NCI-H510A treated with DMSO at 0.1 percent for 48 hours (cell line): ENCODE measurements at places on chromosomes 1 and 21.

- no peak for DNase-seq
Observed at GRCh38 chr1:107228704-107229371, 88.0 kb downstream of the NTNG1 start.

DNA sequence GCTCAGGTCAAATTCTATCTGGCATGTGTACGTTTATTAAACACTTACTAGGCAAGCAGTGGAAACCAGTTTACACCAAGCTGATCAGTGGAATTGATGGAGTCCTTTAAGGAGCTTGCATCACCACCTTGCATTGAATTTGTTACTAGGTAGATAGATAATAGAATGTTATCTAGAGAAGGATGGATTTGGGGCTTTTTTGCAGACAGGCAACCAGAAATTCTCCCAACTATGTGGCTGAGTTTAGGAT, 44.9 kb downstream of the HHAT start:
- no peak for DNase-seq

GRCh38 chr1:219564109-219564508, 48.8 kb downstream of the ZC3H11B start:
- DNase-seq = peak; percentile 67

- DNase-seq = no peak
Observed at GRCh38 chr21:32413015-32413504, 554 bp downstream of the EVA1C start.

DNA sequence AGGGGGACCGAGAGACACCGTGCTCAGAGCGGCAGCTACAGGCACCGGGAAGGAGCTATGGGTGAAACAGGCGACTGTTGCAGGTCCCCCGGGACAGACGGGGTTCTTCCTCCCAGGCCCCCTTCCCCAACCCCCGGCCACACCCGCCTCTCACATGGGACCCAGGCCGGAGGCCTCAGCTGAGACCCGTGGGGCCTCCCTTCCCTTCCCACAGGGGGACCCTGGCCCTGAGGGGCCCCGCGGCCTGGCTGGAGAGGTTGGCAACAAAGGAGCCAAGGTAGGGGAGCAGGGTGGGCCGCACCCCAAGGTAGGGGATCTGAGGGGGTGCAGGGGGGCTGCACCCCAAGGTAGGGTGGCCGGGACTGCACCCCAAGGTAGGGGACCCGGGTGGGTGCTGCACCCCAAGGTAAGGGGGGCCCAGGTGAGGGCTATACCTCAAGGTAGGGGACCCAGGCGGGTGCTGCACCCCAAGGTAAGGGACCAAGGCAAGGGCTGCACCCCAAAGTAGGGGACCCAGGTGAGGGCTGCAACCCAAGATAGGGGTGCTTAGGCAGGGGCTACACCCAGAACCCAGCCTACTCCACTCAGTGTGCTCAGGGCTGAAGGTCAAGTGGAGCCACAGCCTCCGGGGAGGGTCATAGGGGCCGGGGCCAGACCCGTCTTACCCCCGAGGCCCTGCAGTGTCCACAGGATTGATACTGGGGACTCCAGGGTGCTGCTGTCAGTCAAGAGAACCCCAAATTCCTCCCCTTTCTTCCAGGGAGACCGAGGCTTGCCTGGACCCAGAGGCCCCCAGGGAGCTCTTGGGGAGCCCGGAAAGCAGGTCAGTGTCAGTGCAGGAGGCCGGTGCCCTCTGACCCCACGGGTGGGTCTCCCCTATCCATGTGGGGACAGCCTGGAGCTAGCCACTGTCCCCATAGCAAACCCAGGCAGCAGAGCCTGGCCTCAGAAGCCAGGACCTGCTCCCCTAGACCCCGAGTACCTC, 22.7 kb downstream of the COL6A2 start:
- no peak for DNase-seq

DNA sequence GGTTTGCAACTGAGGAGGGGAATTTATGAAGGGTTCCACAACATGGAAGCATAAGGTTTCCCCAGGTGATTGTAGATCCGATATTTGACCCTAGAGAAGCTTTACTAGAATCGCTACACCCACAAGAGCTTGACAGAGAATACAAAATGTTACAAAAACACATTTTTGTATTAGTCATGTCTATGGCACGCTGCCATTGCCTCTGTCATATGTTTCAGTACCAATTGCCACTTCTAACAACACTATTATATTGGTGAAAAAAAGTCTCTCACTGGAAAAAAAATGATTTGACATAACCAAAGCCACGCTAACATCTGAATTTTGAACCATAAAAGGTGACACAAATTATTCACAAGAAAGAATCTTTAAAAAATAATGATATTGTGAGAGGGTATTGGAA, 214.5 kb downstream of the KCNT2 start:
- DNase-seq = no peak

- DNase-seq = no peak
Observed at GRCh38 chr1:53561503-53562105, 102.4 kb downstream of the DMRTB1 start.

DNA sequence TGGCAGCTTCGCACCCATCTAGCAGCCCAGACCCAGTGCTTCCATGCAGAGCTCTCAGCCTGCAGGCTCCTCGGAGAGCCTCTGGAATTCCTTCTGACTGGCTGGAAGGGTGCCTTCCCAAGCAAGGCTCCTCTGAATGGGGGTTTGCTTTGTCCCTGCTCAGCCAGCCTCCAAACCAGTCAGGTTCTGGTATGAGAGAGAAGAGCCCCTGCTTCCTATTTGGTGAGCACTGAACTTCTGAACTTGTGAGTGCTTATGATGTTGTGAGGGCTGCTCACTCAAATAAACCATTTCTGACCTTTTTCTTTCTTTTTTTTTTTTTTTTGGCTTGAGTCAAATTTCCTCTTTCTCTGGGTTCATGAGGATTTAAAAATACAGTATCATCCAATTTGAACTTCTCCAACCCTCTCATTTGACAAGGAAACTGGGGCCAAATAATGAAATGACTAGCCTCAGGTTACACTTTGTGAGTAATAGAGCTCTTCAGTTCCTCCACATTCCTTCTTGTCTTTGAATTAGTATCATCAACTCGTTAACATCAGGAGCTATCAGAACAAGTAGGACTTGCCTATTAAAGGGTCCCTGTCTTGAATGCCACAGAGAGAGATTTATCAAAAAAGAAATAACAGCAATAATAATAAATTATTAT, 39.6 kb downstream of the GFI1 start:
- no peak for DNase-seq

DNA sequence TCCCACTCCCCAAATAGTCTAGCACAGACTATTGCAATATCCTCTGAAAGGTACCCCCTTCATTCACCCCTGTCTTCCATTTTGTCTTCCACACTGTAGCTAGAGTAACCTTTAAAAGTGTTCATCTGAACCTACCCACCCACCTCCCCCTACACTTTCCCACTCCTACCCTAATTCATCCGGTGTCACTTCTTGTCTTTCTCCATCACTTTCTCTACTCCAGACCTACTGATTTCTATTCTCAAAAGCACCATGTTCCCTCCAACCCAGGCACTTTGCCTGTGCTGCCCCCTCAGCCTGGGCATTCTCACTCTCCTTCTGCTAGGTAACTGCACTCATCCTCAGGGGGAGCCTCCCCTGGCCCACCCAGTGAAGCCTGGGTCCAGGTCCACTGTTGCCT, 4.7 kb upstream of the MAN1C1 start:
- no peak for DNase-seq

- no peak for DNase-seq
Observed at GRCh38 chr1:101409102-101409501, 172.3 kb downstream of the S1PR1 start.

DNA sequence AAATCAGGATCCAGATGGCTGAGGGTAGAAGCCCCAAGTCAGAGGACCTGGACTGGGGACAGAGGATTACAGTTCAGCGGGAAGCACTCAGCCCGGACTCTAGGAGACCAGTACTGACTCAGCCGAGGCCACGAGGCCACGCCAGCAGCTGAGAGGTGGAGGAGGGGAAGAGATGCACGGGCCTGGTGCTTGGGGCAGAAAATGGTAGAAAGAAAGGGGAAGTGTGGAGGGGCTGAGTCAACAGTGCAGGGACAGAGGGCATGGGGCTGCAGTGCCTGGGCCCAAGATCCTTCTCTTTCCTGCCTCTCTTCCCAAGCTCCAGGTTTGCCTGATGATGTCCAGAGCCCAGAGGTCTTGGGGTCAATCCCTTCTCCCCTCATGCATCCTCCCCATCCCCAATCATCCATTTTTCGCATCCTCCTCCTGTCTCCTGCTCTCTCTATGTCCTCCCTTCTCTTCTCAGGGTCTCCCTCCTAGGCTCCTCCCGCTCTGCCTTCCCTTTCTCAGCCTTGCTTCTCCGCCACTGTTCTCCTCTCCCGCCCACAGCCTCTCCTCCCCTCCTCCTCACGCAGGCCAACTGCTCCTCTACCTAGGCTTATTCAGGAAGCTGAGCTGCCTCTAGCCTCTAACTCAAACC, 7.7 kb downstream of the ARHGEF2 start:
- DNase-seq = no peak

DNA sequence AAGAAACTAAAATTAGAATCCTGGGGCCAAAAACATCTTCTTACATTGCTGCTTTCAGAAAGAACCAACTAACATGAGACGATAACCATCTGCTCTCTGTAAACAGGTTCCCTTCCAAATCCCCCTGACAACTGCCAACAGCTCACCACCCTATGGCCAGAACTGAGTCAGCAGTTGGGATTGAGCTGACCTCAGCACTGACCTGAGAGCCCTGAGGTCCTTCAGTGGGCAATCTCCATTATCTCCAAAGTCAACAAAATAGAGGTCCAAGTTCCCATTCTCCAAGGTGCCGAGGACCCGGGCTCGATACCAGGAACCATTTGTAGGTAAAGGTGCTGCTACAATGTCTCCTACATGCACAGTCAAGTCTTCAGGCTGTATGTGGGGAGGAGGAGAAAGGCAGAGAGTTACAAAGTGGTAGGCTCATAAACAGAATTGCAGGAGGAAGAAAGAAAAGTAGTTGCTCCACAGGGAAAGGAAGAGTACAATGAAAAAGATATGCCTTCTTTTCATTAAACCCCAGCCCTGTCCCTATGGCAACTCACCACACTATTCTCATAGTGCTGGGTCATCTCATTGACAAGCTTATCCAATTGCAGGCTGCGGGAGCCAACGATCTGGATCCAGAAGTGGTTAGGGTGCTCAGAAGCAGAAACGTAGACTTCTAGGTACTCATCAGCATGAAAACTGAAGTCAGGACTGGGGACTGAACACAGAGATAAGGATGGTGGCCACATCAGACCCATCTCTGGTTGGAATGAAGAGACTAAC, 12.8 kb upstream of the MRPL9 start:
- no peak for DNase-seq

DNA sequence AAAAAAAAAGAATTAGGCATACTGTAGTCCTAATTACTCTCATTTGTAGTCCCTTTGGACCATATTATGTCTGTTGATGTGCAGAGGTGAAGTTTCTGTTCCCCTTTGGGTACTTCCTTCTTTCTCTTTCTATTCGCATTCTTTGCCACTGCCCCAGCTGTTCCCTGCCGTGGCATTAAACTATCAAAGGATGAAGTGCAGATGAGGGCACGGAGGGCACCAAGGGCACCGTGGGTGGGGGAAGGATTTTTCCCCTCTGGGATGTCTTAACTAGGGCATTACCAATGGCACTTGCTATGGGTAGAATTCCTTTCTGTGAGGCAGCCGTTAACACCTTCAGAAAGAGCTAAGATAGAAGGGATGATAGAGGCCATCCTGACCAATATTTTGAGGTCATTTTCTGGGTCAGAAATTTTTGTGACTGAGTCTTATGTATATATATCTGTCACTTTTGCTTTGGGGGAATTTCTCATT, 4.9 kb upstream of the MAPKAPK2 start:
- DNase-seq = no peak

DNA sequence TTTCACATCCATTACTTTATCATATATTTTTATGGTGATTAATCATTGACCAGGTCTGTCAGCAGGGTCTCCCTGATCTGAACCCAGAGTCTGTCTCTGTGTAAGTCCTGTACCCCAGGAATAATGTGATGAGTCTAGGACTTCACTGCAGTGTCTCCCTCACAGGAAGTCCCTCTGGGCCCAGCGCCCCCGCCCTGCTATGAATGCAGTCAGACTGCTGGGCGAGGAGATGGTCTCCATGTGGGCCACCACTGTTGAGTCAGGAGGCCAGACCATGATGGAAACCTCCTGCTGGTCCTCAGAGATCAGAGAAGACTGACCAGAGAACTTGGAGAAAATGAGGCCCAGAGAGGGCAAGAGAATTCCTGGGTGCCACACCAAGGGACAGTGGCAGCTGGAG, 9.5 kb downstream of the TMEM222 start:
- DNase-seq = no peak

GRCh38 chr1:9048551-9048950, 20.9 kb downstream of the SLC2A5 start:
- DNase-seq = no peak

DNA sequence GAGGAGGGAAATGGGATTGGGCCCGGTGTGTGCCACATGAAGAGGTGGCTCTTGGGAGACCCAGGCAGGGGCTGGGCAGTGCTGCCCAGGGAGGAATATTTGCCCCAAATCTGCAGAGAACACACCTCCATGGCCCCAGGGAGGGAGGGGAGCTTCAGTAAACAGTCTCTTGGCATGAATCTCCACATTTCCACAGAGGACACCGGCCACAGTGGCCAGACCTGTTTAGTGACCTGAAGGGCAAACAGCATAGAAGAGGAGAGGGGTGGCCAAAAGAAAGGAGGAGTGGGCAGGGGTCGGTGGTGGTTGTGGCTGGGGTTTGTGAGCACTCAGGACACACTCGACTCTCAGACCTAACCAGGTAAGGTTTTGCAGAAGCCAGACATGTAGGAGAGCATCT, 54.0 kb upstream of the IFFO2 start:
- no peak for DNase-seq

GRCh38 chr1:163068716-163069115, 445 bp upstream of the RGS4 start:
- DNase-seq = no peak

- peak; percentile 50 for DNase-seq
Observed at GRCh38 chr1:23916209-23917131, 3.3 kb upstream of the CNR2 start.

- no peak for DNase-seq
Observed at GRCh38 chr1:41475859-41476567, 8.5 kb downstream of the EDN2 start.

GRCh38 chr1:8354038-8354437, 36.1 kb downstream of the SLC45A1 start:
- DNase-seq = no peak

GRCh38 chr1:145995148-145995881, 1.1 kb downstream of the TXNIP start:
- no peak for DNase-seq

- DNase-seq = no peak
Observed at GRCh38 chr1:200364091-200364759, 45.6 kb downstream of the ZNF281 start.

- no peak for DNase-seq
Observed at GRCh38 chr1:183199304-183199703, 13.2 kb downstream of the LAMC2 start.

GRCh38 chr1:99315305-99315704, 51.0 kb downstream of the PLPPR4 start:
- no peak for DNase-seq

- DNase-seq = no peak
Observed at GRCh38 chr1:195965036-195965435, 643.2 kb downstream of the KCNT2 start.

DNA sequence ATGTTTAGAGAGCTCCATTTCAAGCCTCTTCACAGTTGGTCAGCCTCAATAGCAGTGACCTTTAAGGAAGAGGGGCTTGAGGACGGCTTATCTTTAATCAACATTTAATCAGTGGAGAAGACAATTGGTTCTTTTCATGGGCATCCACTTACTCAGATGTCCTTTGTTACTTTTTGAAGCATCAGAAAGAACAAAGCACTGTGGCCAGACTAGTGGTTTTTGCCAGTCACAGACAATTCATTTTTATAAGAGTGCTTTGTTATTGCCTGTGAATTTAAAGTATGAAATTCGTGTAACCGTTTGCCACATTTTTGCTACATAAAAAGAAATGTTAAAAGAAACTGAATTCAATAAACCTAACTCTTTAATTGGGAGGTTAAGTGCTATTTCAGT, 222.8 kb downstream of the TPR start:
- no peak for DNase-seq
